ENCODE measurements at places on chromosomes 7 and 10. TPM values are rescaled to one million over a fixed set of nuclear protein-coding genes. Genes with fewer than 3 reads are reported as not detected.

DNA sequence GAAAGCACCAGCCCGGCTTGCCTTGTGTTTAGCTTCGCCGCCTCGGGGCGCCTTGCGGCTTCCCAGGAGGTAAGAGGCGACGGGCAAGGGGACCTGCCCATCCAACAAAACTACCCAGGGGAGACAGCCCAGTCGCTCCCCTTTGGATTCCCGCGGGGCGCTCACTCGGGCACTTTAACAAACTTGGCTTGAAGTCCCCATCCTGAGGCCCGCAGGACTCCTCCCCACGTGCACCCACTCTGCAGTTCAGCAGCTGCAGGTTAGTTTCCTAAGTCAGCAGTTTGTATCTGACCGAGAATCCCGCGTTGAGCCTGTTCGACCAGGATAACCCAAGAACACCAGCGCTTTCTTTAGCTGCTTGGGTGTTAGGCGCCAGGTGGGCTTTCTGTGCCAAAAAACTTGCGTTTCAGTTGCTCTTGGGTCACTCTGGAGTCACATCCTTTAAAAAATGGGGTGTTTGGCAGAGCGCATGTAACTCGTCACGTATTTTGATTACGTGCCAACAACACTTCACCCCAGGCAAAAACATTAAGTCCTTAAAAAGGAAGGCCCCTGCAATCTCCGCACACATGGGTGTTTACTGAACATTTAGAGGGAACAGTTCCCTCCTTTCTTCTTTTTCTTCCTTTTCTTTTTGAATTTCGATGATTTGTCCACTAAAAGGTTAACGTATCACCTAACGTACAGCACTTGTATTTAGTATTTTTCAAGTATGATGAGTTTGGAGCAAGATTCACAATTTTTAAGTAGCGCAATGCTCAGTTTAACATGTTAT, 876 bp downstream of the DNAH11 start:
- DNase-seq: no peak

DNA sequence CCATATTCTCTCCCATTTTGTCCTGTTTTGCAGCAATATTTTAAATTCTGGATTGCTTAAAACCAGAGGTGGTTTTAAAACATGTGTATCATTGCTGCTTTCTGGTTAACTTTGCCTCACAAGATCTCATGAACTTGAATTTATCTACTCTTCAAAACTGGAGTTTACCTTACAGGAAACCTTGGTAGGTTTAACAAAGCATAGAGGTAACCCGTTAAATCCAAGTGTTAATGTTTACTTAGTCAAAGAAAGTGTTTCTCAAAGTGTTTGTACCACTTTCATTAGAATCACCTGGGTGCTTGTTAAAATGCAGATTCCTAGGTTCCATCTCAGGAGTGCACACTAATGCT, 44.0 kb upstream of the VDAC2 start:
- DNase-seq: no peak

- DNase-seq: no peak
Observed at GRCh38 chr10:110725801-110726630, 81.9 kb downstream of the RBM20 start.

CREB5 gene
- 12.2 TPM for polyA plus RNA-seq
